ENCODE measurements at places on chromosomes 5 and 9.

- DNase-seq: no peak
Measured at GRCh38 chr5:16757989-16758501, 141.2 kb upstream of the RETREG1 start.

DNA sequence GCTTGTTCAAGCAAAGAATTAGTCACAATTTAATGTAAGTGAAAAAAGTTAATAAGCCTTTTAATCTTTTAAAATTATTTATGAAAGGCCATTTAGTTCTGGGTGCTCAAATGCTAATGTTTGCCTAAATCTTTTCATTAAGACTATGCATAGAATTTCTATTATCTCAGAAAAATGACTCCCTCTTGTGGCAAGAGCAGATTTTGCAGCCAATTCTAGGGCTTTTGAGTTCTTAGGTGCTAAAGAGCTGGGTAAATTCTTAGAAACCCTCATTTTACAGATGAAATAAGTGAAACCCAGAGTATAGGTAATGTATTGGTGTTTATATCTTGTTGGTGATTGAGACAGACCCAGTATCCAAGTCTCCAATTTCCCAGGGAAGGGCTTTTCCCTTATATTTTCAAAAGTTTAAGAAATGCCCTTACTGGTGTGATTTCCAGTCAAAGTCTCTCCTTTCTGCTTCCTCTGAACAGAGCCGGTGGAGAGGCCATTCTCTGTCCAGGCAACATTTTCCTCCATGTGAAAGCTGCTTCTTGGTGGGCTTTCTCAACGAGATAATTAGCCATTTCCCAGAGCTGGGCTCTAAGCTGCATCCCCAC, 24.1 kb upstream of the PCSK5 start:
- DNase-seq: no peak

DNA sequence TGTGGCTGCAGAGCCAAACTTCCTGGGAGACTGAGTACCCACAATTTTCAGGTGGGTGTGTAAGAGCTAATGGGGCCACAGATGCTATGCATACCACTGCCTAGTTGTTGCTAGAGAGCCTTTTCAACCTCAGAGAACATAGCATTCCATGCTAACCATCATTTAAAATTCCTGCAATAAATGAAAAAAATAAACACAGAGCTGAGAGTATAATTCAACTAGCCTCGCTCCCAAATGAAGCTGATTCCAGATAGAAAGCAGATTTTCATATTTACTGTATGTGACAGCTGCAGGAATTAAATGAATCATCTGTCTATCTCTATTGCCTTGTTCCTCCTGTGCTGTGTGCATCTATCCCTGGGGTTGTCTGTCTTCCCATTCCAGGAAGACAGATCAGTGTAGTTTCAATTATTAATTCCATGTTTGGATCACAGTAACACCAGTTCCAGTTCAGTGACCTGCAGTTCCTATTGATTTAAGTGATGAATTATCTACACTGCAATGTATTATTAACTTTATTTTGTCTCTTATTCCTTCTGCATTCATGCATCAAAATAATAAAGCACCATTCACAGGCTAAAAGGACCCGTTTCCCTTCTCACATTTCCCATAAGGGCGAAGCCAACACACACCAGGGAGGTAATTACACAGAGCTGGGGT, 324.5 kb downstream of the SLIT3 start:
- no peak for DNase-seq

GRCh38 chr5:53962306-53962705, 348.1 kb downstream of the ARL15 start:
- no peak for DNase-seq

DNA sequence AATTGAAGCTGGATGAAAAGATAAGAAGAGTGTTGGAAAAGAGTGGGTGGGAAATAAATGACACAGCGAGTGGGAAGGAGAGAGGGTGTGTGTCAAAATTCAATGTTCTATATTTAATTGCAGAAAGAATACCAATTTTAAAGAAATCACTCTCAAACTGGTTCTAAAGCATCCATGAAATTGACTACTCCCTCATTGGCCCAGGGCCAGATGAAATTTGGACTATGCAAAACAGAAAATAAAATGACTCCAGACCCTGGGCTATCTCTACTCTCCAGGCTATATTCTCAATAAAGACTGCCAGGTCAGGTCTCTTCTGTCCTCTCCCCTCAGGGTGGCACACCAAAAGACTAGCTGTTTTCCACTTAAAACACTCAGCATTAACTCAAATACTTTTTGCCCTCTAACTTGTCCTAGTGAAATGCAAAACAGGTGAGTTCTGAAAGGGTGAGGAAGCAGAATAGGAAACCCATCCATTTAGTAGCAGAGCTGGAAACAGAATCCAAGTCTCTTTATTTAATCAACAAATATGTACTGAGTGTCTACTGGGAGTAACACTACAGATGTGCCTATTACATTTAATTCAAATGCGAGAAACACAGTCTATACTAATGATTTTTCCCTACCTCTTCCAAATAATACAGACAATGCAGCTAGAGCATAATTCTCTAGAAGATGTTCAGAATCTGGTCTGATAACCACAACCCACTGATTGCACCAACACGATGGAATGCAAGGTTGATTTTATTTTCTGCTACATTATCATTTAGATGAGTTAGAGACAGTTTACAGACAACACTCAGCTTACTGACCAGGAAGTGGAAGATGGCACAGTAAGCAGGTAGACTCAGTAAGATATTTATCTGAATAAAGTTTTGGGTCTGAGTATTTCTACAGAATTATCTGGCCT, 42.1 kb downstream of the EFCAB9 start:
- no peak for DNase-seq

- DNase-seq: no peak
Measured at GRCh38 chr5:139747583-139748504, 47.8 kb upstream of the PSD2 start.

DNA sequence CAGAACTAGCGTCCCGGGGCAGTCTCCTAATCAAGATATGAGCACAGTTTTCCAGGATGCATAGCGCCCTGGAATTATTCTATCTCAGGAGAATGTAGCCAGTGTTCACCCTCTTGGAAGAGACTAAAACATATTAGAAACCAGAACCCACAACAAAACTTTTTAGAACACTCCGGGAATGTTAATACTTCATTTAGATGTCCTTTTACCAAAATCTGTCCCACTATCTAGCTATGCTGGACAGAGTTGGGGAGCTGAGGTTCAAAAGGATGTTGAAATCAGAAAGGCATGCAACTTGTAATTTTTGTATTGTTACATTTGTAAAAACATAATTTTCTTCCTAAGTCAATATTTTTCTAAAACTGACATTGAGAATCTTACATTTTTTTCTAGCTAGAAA, 386.5 kb upstream of the RFX3 start:
- no peak for DNase-seq

DNA sequence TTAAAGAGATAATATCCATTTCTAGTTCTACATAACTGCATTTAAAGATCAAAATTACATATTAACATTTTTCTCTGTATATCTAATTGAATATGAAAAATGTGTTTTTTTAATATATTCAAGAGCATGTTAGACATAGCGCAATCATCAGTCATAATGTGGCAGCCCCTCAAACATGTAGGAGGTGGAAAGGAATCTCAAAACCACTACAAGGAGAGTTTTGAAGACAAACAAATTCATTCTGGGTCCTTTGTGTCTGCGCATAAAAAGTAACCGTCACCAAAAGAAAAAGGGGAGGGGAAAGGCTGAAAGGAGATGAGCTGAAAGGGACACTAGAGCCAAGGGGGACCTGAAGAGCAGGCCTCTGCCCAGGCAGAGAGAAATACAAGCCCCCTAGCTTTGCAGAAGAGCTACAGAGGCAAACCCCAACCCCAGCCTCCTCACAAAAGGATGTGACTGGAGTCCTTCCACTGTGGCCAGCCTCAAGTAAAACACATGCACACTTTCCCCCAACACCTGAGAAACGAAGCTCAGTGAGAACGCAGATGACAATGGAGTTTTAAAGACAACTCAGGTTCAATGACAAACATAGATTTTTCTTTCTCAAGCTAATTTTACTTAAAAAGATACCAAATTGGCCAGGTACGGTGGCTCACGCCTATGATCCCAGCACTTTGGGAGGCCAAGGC, 62.0 kb downstream of the MAPKAP1 start:
- no peak for DNase-seq

- no peak for DNase-seq
Measured at GRCh38 chr5:105554568-105555169, 1992.1 kb upstream of the NUDT12 start.

- no peak for DNase-seq
Measured at GRCh38 chr5:142601432-142601831, 84.5 kb downstream of the FGF1 start.

DNA sequence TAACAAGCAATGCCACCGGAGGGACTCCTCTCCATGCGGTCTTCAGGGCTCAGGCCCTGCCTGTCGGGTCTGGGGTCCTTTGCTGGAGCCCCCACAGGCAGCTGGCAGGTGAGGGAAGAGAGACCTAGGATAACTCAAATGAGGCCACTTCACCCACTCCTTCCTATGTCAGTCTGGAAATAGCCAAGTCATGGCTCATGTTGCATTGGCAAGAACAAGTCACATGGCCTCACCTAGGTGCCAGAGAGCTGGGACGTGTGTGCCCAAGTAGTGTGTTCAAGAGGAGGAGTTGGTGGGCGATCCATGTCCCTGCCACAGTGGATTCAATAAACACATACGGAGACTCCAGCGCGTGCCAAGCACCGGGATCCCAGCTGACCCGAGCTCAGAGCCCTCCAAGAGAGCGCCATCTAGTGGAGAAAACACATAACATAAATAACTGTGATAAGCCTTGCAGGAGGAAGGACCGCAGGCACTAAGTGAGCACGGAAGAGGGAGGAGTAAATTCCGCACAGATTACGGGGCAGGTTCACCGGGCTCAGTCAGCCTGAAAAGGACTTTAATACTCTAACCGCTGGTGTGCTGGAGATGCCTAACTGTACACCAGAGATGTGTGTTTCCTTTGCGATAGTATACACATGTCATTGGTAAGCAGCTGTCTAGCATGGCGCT, 580.8 kb downstream of the CCDC171 start:
- DNase-seq: peak; percentile 37

GRCh38 chr9:117191504-117192261, 223.2 kb downstream of the ASTN2 start:
- no peak for DNase-seq

DNA sequence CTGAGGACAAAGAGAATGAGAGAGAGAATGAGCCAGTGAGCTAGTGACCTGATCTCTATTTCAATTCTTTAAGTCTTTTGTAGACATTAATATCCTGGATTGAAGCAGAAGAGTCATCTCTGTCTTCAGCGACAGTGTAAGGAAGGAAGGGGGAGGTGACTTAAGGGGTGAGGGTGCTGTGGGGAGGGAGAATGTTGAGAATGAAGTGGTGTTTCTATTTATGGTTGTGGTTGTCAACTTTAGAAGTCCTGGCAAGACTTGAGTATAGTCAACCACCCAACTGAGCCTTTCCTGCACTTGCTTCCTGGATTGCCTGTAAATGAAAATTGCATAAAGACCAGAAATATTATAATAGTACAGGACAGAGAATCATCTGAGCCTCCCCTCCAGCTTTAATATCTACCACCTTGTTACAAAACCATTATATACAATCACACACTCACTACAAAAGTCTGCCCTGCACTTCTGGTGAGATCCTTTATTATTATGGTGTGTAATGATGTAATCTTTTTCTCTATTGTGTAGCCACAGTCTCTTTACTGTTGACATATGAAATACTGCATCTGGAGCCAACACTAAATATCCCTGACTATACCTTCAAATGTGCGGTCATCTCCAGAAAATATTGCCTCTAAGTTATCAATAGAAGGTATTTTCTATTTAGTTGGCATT, 91.7 kb downstream of the NTRK2 start:
- no peak for DNase-seq

- no peak for DNase-seq
Measured at GRCh38 chr5:100161868-100162267, 373.3 kb upstream of the FAM174A start.

- no peak for DNase-seq
Measured at GRCh38 chr5:143138839-143139238, 264.6 kb downstream of the NR3C1 start.

Measured in GM19239 (cell line).